ENCODE measurements at places on chromosomes 16 and 17.

GRCh38 chr16:52603015-52603414 lies 56.1 kb upstream of the TOX3 start:
- no peak for DNase-seq

- DNase-seq = no peak
These were observed 34.3 kb downstream of the GINS2 start for GRCh38 chr16:85654251-85655095.

GRCh38 chr16:63038397-63039106 lies 1002.3 kb upstream of the CDH8 start:
- DNase-seq = no peak

DNA sequence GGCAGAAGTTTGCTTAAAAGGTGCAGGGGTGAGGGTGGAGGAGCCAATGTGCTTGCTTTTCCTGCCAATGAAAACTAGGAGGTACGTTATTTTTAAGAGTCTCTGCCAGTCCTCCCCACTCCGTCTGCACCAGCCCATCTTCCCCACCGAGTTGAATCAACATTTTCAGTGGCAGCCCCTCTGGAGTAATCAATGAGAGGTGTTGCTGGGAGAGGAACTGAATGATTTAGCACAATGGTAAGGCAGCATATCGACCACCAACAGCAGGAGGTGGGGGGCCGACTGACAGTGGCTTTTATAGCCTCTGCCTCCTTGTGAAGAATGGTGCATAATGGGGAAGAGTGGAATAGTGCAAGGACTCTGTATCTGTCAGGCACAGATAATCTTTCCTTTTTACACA lies 1465.0 kb upstream of the GOT2 start:
- DNase-seq = no peak

DNA sequence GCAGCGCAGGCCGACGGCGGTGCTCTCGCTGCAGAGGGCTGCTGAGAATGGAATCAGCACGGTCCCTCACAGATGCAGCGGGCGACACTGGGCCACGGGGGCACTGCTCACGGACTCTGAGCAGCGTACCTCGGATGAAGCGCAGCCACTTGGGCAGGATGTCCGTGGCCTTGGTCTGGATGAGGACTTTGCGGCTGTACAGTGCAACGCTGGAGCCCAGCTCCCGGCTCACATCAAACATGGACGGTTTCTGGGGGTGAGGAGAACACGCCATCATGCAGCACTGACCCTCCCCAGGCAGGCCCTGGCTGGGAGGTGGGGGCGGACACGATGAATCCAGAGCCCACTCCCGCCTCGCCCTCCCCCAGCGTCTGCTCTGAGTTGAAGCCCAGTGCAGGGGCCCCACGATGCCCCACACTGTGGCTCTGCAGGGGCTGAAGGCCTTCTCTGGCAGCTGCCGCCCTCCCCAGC lies 18.1 kb downstream of the DNASE1 start:
- DNase-seq = no peak

- no peak for DNase-seq
These were observed 64.6 kb downstream of the CDK5R1 start for GRCh38 chr17:32551186-32551955.

- no peak for DNase-seq
These were observed 1.0 kb downstream of the CYB561 start for GRCh38 chr17:63445065-63445464.

DNA sequence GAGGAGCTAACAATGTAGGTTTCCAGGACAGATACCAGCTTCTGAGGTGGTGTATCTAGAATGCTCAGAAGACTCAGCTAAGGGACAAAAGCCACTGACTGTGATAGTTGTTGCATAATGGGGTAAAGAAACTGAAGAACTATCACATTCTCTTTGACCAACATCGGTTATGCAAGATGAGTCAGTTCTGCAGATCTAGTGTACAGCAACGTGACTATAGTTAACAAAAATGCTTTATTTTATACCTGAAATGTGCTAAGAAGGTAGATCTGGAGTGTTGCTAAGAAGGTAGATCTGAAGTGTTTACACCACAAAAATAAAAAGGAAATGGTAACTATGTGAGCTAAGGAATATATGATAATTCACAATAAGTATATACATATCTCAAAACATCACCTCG lies 2.5 kb downstream of the KRTAP9-6 start:
- no peak for DNase-seq

- peak; percentile 48 for DNase-seq
These were observed 5.5 kb downstream of the IGSF6 start for GRCh38 chr16:21646721-21647561.

GRCh38 chr17:60311186-60311585 lies 80.7 kb downstream of the USP32 start:
- no peak for DNase-seq

DNA sequence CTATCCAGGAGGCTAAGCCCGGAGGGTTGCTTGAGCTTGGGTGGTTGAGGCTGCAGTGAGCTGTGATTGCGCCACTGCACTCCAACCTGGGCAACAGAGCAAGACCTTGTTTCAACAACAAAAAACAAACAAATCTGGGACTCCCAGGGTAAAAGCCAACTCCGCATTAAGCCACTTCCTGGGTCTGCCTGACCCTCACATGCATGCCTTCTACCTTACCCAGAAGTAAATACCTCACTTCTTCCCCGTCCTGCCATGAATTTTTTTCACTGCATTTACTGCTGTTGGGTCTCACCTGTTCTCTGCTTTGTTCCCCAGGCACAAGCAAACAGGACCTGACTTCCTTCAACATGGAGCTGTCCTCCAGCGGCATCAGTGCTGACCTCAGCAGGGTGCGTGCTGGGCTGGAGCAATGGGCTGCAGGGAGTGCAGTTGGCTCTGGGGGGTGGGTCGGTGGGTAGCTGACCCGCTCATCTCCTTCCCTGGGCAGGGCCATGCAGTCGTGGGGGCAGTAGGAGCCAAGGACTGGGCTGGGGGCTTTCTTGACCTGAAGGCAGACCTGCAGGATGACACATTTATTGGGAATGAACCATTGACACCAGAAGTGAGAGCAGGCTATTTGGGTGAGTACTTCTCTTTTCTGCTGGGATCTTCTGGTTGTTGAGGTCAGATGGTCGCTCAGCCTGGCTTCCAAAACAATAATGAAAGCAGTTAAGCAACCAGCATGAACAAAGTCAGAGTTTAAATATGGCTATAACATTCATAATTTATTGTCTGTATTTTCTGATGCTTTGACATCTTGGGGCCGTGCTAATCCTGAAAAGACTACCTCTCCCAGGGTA lies 16.4 kb downstream of the ITGAL start:
- no peak for DNase-seq

- DNase-seq = no peak
These were observed 128.9 kb upstream of the PMFBP1 start for GRCh38 chr16:72300892-72301291.

DNA sequence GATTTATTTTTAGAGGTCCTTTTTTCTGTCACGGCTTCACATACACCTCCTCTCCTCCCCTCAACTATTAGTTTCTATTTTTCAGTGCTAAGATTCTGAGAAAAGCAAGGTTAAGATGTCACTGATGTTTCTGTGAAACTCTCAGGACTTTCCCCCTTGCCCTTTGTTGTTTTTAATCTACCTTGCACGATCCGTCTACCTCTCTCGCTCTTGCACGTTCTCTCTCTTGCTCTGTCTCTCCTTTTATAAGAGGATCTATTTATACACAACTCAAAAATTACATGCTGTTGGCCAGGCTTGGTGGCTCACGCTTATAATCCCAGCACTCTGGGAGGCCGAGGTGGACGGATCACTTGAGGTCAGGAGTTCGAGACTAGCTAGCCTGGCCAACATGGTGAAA lies 43.6 kb downstream of the RPA1 start:
- no peak for DNase-seq

DNA sequence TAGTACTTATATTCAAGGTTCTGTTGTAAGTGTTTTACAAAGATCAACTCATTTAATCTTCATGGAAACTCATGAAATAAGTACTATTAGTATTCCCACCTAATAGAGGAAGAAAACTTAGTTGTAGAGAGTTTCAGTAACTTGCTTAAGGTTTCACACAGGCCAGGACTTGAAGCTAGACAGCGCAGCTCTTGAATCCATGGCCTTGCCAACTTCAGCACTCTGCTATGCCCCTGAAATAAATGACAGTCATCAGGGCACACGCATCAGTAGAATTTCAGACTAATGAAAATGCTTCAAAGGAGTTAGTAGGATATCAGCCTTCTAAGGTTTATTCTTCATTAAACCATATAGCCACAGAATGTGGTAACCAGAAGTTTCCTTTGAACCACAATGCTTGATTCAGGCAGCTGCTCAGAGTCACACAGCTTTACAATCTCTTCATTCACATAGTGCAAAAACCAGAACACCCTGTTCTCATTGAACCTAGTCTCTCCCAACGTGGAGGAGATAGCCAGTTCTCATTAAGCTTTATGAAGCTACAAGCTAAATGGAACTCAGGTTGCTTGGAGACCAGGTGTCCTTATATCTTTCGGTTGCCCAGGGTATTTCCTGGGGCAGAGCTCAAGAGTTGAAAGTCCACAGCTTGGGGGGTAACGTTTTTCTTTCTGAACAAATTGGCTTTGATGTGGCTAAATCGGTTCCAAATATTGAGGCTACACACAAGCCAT lies 39.7 kb downstream of the KCNJ2 start:
- no peak for DNase-seq

- no peak for DNase-seq
These were observed 35.2 kb downstream of the CYTH1 start for GRCh38 chr17:78746949-78747269.

GRCh38 chr17:14622615-14623101 lies 321.8 kb downstream of the HS3ST3B1 start:
- DNase-seq = no peak

GRCh38 chr17:33811984-33812577 lies 443.0 kb upstream of the CCL2 start:
- DNase-seq = no peak

DNA sequence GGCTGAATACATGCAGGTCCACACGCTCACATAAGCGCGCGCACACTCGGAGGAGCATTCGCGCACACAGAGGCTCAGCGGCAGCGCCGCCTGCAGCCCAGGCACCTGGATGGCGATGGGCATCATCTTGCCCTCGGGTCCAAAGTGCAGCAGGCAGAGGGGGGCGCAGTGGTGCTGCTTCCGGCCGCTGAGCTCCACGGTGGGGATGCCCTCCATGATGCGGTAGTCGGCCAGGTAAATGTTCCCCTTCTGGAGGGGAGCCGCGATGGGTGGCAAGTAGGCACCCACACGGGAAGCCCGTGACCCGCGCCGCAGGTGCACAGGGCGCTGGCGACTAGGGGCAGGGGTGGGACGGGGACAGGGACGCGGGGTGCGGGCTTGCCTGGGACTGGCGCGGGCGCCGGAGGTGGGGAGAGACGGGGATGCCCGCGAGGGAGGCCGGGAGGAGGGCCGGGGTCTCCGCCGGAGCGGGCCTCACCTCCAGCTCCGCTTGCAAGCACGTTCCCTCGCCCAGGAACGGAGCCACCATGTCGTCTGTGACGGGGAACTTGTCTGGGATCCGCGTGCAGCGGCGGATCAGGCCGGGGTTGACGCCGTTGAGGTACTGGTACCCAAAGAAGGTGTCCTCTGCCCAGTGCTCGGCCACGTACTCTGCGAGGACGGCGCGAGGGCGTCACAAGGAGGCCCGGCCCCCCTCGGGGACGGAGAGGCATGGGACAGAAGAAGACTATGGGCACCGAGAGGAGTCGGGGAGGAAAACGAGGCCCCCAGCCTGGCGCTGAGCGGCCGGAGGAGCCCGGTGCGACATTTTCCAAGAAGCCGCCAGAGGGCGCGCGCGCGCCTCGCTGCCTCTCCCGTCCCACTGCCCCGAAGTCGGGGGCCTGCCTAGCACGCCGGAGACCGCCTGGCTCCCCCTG lies 8.0 kb downstream of the ALOX12B start:
- DNase-seq = peak; percentile 68

- no peak for DNase-seq
These were observed 3.2 kb upstream of the PRPSAP1 start for GRCh38 chr17:76356803-76357456.

DNA sequence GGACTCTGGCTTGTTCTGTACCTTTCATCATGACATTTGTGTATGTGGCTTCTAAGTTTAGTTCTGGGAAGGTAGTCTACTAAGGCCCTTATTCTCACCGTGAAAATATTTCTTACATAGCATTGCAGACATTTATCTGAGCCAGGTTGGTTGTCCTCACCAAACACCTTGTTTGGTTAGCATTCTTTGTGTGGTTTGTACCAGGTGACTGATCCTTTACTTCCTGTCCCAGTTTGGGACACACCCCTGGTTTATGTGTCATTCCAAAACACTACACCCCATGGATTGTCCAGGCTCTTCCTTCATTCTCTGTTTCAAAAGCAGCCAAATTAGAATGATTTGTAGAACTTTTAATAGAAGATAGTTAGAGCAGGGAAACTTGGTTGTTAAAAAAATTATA lies 23.2 kb upstream of the DUSP14 start:
- DNase-seq = no peak

DNA sequence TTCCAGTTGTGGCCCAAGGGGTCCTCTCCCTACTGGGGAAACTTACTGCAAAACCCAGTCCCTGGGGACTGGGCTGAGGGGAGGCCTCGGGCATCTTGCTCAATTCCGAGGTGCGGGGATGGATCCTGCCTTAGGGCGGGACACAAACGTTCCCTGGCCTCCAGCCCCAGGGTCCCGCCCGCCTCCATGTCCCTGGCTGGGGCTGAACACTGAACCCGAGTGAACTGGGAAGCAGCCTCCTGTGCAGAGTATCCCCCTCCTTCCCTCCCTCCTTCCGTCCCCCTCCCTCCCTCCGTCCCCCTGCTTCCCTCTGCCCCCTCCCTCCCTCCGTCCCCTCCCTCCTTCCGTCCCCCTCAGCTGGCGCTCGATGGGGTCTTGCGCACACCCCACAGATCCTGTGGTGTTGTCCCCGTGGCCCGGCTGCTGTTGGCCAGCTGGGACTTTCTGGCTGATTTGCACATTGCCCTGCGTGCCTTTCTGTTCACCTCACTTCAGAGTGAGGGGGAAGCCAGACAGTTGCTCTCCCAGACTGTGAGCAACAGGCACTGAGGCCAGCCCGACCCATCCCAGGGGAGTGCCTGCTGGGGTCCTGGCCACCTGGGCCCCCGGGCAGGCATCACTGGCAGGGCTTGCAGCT lies 5.5 kb downstream of the TRAF7 start:
- no peak for DNase-seq

DNA sequence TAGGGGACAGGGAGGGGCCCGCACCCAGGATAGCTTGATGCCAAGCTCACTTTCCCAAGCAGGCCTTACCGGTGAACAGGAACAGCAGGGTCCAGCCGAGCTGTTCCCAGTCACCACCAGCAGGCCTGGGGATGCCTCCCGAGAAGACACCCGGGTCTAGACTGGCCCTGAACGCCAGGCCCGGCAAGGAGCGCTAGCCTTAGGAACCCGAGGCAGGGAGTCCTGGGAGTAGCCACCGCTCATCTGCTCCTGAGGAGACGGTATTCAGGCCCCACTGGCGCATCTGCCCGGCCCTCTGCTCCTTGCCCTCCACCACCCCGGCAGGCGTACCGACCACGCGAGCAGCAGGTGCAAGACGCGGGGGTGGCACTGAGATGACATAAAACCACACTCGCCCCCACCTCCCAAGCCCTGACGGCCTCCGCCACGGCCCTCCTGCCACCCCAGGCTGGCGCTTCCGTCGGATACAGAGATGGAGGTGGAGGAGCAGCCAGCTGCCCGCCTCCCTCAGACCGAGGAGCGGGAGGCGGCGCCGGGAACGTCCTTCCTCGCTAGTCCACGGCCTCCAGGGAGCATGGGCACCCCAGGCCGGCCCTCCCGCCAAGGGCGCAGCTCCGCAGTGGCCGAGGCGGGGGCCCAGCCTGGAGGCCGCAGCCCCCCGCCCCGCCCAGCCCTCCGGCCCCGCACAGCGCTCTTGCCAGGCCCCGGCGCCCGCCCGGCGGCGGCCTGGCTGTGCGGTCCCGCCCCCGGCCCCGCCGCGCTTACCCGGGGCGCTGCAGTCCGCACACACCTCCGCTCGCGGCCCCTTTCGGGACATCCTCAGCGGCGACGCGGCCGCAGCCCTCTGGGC lies 661 bp downstream of the GIT1 start:
- DNase-seq = peak; percentile 69
